Heart right ventricle (tissue), 16 donors: ENCODE measurements at places on chromosomes 1 and 21. TPM values are rescaled to one million over a fixed set of nuclear protein-coding genes. Genes with fewer than 3 reads are reported as not detected.

LRIF1 gene
- 15.9 TPM for total RNA-seq

SYT6 gene
- not detected for total RNA-seq

TNFRSF18 gene
- 1.7 TPM for total RNA-seq

PTGFRN gene
- total RNA-seq: 181 TPM

CFAP74 gene
- total RNA-seq: not detected

ACKR1 gene
- total RNA-seq: 31.4 TPM

DNA sequence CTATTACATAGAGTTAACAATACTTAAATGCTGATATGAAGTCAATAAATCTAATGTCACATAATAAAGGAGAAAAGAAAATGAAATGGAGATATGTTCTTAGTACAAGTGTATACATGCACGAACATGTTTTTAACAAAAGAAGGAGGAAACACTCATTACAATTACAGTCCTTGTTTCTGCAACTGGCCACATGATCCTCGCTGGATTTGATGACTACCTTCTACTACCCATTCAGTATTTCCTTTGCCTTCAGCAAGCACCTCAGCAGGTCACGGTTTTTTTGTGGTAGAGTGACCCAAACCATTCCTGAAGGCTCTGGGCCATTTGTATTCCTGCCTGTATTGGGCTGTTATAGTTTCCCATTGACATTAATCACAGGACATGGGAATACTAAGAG is 172.8 kb upstream of the CXADR start:
- H3K36me3 ChIP-seq: no peaks in the 10 kb centered on the region
- H3K4me1 ChIP-seq: no peaks in the 10 kb centered on the region
- no peaks in the 10 kb centered on the region for H3K27me3 ChIP-seq
- H3K4me3 ChIP-seq: no peak overlapping the region
- no peak for DNase-seq

- no peak overlapping the region for H3K27ac ChIP-seq
- DNase-seq: no peak
- H3K36me3 ChIP-seq: no peaks in the 10 kb centered on the region
- H3K27me3 ChIP-seq: no peaks in the 10 kb centered on the region
- peaks cover 5% of the 10 kb centered on the region for H3K4me1 ChIP-seq
Observed at GRCh38 chr1:236654957-236655356, 31.3 kb upstream of the ACTN2 start.

DNA sequence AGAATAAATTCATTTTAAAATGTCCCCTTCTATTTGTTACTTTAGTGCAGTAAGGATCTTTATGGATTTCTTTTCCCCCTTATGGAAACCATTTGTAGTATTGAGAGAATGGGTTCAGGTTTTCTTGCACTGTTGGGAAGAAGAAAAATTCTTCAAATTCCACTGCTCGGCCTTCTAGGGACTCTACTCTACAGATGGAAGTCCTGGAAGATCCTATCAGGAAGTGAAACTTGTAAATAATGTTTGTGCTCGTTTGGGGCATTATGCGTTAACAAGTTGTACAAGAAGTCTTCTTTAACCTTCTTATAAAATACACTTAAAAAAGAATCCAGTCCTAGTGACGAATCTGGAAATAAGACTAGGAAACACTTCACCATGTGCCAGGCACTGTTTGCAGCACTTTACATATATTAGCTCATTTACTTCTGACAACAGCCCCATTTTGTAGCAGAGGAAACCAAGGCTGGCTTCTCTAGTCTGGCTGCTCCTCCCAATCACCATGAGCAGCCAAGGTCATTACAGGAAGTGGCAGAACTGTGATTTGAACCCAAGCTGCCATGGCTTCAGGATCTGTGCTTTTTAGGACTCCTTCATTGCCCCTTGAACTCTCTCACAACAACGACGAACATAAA is 11.8 kb downstream of the LRRC8D start:
- no peaks in the 10 kb centered on the region for H3K27me3 ChIP-seq
- no peak overlapping the region for H3K27ac ChIP-seq
- H3K4me3 ChIP-seq: no peak overlapping the region

DNA sequence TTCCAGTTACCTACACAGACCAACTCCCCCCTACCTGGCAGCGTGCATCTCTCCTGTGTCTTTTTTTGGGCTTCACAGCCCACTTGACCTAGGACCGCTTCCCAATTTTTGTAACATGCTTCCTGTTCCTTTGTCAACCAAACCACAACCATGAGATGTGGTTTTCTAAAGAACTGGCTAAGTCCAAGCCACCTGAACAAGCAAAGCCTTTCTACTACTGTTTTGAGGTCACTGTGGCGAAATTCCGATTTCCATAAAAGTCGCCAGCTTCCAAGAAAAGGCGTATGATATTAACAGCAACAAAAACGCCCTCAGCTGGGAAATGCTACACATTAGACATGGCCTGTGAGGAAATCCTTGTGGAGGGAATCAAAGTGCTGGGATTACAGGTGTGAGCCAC is 12.7 kb upstream of the AK2 start:
- DNase-seq: no peak
- H3K27me3 ChIP-seq: no peaks in the 10 kb centered on the region
- peak overlapping the region; percentile 10 for H3K27ac ChIP-seq
- H3K4me1 ChIP-seq: no peaks in the 10 kb centered on the region

GRCh38 chr1:204967451-204967850 is 75.6 kb upstream of the CNTN2 start:
- no peak for DNase-seq
- no peaks in the 10 kb centered on the region for H3K4me1 ChIP-seq
- H3K36me3 ChIP-seq: no peaks in the 10 kb centered on the region

DNA sequence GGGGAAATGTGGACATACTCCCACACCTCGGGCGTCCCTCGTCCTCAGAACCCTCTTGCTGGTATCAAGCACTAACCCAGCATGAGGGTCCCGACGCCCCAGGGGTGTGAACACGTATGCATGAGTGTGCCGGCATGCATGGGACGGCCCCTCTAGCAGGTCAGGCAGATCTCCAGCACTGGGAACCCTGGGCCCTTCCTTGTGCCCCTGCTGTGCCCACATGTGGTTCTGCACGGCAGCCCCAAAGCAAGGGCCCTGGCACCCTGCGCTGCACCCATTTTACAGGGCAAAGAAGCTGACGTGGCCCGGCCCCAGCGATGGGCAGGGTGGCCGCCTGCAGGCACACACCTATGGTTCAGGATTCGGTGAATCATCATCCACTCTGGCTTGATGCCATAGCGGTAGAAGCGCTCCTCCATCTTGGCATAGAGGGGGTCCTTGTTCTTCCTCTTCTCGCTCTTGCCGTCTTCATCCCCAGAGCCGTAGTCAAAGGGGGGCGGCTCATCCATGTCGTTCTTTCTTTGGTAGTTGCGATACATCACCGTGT is 34.2 kb downstream of the CHD5 start:
- no peak overlapping the region for H3K4me3 ChIP-seq
- H3K36me3 ChIP-seq: no peaks in the 10 kb centered on the region
- H3K4me1 ChIP-seq: no peaks in the 10 kb centered on the region
- H3K27me3 ChIP-seq: peaks cover 54% of the 10 kb centered on the region
- DNase-seq: no peak
- no peak overlapping the region for H3K27ac ChIP-seq

GRCh38 chr1:4694492-4694891 is 40.1 kb downstream of the AJAP1 start:
- DNase-seq: no peak
- H3K4me1 ChIP-seq: no peaks in the 10 kb centered on the region
- H3K27ac ChIP-seq: no peak overlapping the region
- H3K4me3 ChIP-seq: no peak overlapping the region
- no peaks in the 10 kb centered on the region for H3K36me3 ChIP-seq

DNA sequence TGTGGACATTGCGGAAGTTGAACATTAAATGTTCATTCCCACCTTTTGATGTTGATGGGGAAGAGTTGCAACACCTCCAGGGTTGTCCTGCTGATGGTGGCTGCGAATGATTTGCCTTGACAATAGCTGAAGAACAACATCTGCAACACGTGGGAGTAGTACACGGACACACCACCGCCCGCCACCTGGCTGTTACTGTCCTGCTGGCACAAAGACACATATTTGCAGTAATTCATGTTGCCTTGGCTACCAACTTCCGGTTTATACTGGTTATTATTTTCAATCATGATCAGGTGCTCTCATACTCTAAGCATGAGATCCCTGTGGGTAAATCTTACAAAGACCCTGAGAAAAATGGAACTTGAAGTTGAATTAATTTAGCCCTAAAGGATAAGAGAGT is 55.2 kb downstream of the UBR4 start:
- H3K36me3 ChIP-seq: peaks cover 13% of the 10 kb centered on the region
- DNase-seq: no peak
- peak overlapping the region; percentile 73 for H3K27ac ChIP-seq

DNA sequence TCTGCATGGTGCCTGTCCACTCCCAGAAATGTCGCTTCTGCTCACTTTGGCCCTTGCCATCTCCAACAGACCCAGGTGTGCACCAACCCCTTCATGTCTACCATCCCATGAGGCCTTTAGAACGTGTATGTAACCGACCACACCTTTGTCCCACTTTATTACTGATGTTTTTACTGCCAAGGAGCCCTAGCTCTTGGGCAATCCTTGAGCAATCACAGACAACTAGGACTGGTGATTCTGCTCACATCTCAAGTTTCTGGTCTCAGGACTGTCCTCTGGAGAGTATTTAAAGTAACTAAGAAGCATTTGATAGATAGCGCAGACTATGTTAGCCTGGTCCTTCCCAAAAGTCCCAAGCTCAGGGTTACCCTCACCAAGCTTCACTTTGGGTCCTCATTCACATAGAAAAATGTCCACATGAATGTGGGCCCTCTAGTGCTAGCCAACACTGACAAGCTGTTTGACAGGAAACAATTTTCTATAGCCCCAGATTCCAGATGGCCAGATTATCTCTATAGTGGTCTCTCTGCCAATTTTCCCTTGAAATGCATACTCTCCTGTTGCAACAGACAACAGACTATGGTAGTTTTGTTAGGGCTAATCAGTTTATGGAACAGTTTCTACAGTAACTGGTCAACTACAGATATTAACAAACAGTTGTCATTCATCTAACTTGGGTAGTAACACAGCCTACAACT is 6.9 kb upstream of the TMEM81 start:
- H3K27ac ChIP-seq: no peak overlapping the region
- no peak overlapping the region for H3K4me3 ChIP-seq
- H3K4me1 ChIP-seq: no peaks in the 10 kb centered on the region
- no peaks in the 10 kb centered on the region for H3K27me3 ChIP-seq
- H3K36me3 ChIP-seq: peaks cover 96% of the 10 kb centered on the region

- no peak for DNase-seq
- H3K36me3 ChIP-seq: peaks cover 21% of the 10 kb centered on the region
- H3K27me3 ChIP-seq: no peaks in the 10 kb centered on the region
- H3K27ac ChIP-seq: no peak overlapping the region
Observed at GRCh38 chr1:150863724-150864123, 12.7 kb downstream of the ARNT start.

DNA sequence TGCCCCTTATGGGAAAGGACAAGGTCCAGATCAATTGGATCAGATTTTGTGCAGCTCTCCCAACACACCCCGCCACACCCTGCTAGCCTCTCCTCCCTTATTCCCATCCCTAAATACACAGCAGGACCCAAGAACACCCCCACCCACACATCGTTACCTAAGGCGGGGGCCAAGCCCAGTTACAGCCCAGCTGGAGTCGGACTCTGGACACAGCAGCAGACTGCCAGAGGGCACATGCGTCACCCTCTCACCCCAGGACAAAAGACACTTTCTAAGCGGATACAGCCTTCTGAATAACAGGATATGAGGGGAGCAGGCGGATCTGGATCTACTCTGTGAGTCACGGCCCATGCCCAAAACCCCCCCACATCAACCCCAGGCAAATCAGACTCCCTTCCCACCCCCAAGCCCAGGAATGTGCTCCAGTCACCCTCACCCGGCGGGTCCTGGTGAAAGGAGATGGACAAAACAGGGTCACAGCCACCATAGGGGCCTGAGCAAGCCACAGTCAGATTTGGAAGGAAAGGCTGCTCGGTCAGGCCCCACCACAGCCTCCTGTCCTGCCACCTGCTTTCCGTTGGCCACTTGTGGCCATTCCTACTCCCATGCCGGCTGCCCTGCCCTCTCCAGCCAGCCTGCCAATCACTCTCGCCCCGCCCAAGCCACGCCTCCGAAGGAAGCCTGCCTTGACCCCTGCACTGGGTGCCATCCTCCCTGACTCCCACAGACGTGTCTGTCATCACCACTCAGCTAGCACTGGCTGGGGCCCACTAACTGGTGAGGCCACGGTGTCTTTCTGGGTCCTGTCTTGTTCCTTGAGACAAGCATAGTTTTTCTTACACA is 4.0 kb downstream of the S100A16 start:
- no peaks in the 10 kb centered on the region for H3K27me3 ChIP-seq
- H3K27ac ChIP-seq: peak overlapping the region; percentile 92
- H3K36me3 ChIP-seq: peaks cover 36% of the 10 kb centered on the region
- H3K4me1 ChIP-seq: peaks cover 35% of the 10 kb centered on the region

DNA sequence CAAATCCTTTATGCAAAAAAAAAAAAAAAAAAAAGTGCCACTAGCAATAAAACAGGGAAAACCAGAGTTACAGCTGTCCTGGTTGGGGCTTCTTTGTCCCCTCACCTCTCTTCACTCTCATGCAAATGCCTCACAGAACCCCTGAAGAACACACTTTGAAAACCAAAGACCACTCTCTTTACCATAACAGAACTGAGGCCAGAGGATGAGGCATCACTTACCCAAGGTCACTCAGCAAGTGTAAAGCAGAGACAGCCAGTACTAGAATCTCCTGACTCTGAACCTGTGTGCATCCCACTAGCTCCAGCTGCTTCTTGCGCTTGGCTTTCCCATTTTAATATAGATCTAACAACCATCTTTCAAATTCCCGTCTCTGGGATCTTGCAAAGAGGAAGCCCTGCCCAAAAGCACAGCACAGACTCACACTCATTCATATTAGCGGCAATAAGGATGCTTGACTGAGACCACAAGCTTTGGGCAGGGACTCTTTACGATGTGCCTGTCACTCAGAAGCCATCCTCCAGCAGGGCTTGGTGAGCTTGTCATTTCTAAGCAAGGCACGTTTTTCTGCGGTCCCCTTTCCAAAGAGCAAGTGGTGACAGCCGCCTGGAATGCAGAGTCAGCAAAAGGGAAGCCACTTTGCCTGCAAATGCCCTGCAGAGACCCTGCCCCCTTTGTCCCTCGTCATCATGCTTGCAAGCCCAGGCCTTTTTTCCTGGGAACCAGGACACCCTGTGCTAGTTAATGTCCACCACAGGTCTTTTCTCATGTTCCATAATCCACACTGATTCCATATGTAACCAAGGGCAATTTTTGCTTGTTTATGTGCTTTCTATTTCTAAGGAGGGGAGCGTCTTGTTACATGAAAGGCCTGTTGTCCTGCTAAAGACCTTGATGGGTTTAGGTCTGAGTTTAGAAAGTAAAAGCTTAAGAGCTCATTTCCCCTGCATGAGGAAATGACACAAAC is 76.5 kb upstream of the NFIA start:
- no peaks in the 10 kb centered on the region for H3K4me1 ChIP-seq
- no peaks in the 10 kb centered on the region for H3K36me3 ChIP-seq
- no peaks in the 10 kb centered on the region for H3K27me3 ChIP-seq
- no peak overlapping the region for H3K4me3 ChIP-seq
- H3K27ac ChIP-seq: no peak overlapping the region

GRCh38 chr1:205370780-205371179 is 14.1 kb upstream of the KLHDC8A start:
- no peak for DNase-seq
- no peaks in the 10 kb centered on the region for H3K36me3 ChIP-seq
- no peak overlapping the region for H3K27ac ChIP-seq
- no peak overlapping the region for H3K4me3 ChIP-seq
- peaks cover 6% of the 10 kb centered on the region for H3K4me1 ChIP-seq

- no peak overlapping the region for H3K27ac ChIP-seq
- H3K27me3 ChIP-seq: peaks cover 5% of the 10 kb centered on the region
- H3K4me1 ChIP-seq: peaks cover 3% of the 10 kb centered on the region
- DNase-seq: no peak
Observed at GRCh38 chr1:223136086-223136485, 7.0 kb downstream of the TLR5 start.
